Stomach (tissue), 19 donors: ENCODE measurements at places on chromosomes 12 and 14. TPM values are rescaled to one million over a fixed set of nuclear protein-coding genes. Genes with fewer than 3 reads are reported as not detected.

The CLEC7A gene
- total RNA-seq = 15.6 TPM

The HHIPL1 gene
- 0.45 TPM for total RNA-seq

GRCh38 chr12:120368789-120369602, at the start of gene MSI1:
TSS of gene MSI1 (minus strand) at chr12:120369164. CDS start at chr12:120369091, 73 bp downstream.
- H3K27me3 ChIP-seq = peaks cover 73% of the 10 kb centered on the region
- peaks cover 49% of the 10 kb centered on the region for H3K4me1 ChIP-seq

- H3K36me3 ChIP-seq = no peaks in the 10 kb centered on the region
- H3K27ac ChIP-seq = no peak overlapping the region
- H3K27me3 ChIP-seq = no peaks in the 10 kb centered on the region
- no peak overlapping the region for H3K4me3 ChIP-seq
- H3K4me1 ChIP-seq = peaks cover 24% of the 10 kb centered on the region
- DNase-seq = no peak
These were observed 128.8 kb downstream of the ITPR2 start for GRCh38 chr12:26704214-26704613.

- DNase-seq = no peak
- no peaks in the 10 kb centered on the region for H3K27me3 ChIP-seq
- no peak overlapping the region for H3K27ac ChIP-seq
- no peaks in the 10 kb centered on the region for H3K4me1 ChIP-seq
- no peaks in the 10 kb centered on the region for H3K36me3 ChIP-seq
- no peak overlapping the region for H3K4me3 ChIP-seq
These were observed 1320.5 kb downstream of the AACS start for GRCh38 chr12:126385785-126386184.

DNA sequence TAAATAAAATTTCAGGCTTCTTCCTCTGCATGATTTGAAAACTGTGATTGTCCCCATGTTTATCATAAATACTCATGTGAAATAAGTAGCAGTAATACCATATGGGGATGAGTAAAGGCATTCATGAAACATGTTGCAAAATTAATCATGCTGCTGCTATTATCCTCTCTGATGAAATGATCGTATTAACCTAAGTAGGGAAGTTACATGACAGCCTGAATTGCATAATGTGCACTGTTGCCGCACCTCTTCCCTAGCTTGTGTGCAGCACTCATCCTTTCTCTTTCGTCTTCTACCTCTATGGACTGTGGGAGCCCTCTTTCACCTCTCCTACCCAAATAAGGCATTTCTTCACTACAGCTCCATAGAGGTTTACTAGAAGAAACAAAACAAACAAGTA, 367.6 kb downstream of the SOX5 start:
- no peak overlapping the region for H3K4me3 ChIP-seq
- no peak overlapping the region for H3K27ac ChIP-seq
- DNase-seq = no peak
- no peaks in the 10 kb centered on the region for H3K36me3 ChIP-seq
- H3K4me1 ChIP-seq = no peaks in the 10 kb centered on the region

- H3K27ac ChIP-seq = no peak overlapping the region
- no peak overlapping the region for H3K4me3 ChIP-seq
- H3K4me1 ChIP-seq = no peaks in the 10 kb centered on the region
- DNase-seq = no peak
- no peaks in the 10 kb centered on the region for H3K36me3 ChIP-seq
These were observed 113.1 kb downstream of the TTC6 start for GRCh38 chr14:37708481-37708880.

DNA sequence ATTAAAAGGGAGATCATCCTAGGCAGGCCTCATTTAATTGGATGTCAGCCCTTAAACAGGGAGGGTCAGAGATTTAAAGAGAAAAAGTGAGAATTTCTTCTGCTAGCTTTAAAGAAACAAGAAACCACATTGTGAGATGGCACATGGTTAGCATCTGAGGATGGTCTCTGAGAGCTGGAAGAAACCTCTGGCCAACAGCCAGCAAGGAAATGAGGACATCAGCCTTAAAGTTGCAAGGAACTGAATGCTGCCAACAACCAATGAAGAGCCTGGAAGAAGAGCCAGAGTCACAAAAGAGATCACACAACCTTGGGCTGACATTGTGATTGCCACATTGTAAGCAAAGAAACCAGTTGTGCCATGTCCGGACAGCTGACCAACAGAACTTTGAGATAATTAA, 17.5 kb upstream of the FAR2 start:
- no peaks in the 10 kb centered on the region for H3K27me3 ChIP-seq
- peak; percentile 12 for DNase-seq
- H3K4me1 ChIP-seq = no peaks in the 10 kb centered on the region
- no peaks in the 10 kb centered on the region for H3K36me3 ChIP-seq
